ENCODE measurements at places on chromosomes 3 and 15. TPM values are rescaled to one million over a fixed set of nuclear protein-coding genes. Genes with fewer than 3 reads are reported as not detected.

Gene PCSK6
- 48.1 TPM for total RNA-seq

Gene CRYGS
- total RNA-seq, result 2,965 TPM

Gene EHHADH
- 7.3 TPM for total RNA-seq

Gene FGF7
- total RNA-seq, result 15.6 TPM

Gene GOLGA8O
- total RNA-seq, result 1.5 TPM

Gene TCAIM
- 49.0 TPM for total RNA-seq

Gene CCDC54
- total RNA-seq, result not detected

Gene ITIH1
- not detected for total RNA-seq

Gene SLC15A2
- 28.6 TPM for total RNA-seq

Gene CPB1
- 6.6 TPM for total RNA-seq

Gene SLTM
- 170 TPM for total RNA-seq

Gene SLC25A38
- 20.0 TPM for total RNA-seq

Gene FANCD2OS
- not detected for total RNA-seq

Gene CSPG4
- total RNA-seq, result 25.8 TPM

Gene NLGN1
- 74.2 TPM for total RNA-seq

Gene CA12
- 17.4 TPM for total RNA-seq

Gene GOLGA6L9
- total RNA-seq, result 14.8 TPM

Gene ECE2
- 2.0 TPM for total RNA-seq

Gene BRK1
- 92.9 TPM for total RNA-seq

Gene NRROS
- 4.5 TPM for total RNA-seq

Gene MUC20
- total RNA-seq, result 15.7 TPM

Gene ONECUT1
- total RNA-seq, result 21.3 TPM

Gene NPAP1
- total RNA-seq, result 0.27 TPM

Gene TMEM207
- not detected for total RNA-seq

Gene LSMEM2
- 1.4 TPM for total RNA-seq

Gene ISLR
- total RNA-seq, result 61.2 TPM

Gene SHF
- 40.8 TPM for total RNA-seq

Gene ACSBG1
- total RNA-seq, result 1.0 TPM

Gene HIGD2B
- not detected for total RNA-seq

Gene SEC61A1
- total RNA-seq, result 138 TPM
